Upper lobe of left lung (tissue), 6 donors: ENCODE measurements at places on chromosomes 16 and 17.
A peak's percentile ranks its signal among the peaks of the same experiment; 100 is the strongest.

GRCh38 chr16:54780266-54780665 lies 150.4 kb upstream of the IRX5 start:
- DNase-seq, result no peak

GRCh38 chr16:79932572-79932971 lies 332.0 kb upstream of the MAF start:
- DNase-seq, result no peak

GRCh38 chr17:81332914-81333528 lies 37.9 kb upstream of the SLC38A10 start:
- DNase-seq, result peak; percentile 75

GRCh38 chr17:55233840-55234239 lies 30.9 kb upstream of the HLF start:
- no peak for DNase-seq

GRCh38 chr16:14109782-14110727 lies 38.9 kb downstream of the MRTFB start:
- DNase-seq, result no peak

- DNase-seq, result no peak
Measured at GRCh38 chr17:70772761-70773160, 603.4 kb downstream of the KCNJ2 start.

DNA sequence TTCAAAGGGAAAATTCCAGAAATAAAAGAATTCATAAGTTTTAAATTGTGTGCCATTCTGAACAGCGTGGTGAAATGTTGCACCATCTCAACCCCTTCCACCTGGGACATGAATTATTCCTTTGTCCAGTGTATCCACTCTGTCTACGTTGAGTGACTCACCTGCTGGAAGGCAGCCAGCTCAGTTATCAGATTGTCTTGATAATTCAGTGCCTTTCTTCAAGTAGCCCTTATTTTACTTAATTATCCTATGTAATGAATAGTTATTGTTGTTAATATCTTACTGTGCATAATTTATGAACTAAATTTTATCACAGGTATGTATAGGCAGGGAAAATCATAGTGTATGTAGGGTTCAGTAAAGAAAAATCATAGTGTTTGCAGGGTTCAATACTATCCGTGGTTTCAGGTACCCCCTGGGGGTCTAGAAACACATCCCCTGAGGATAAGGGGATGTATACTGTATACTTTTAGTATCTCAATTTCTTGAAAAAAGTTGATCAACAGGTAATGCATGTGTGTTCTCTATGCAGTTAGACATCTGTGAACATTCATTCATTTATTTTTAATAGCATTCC lies 7.7 kb upstream of the PCTP start:
- peak; percentile 72 for DNase-seq

DNA sequence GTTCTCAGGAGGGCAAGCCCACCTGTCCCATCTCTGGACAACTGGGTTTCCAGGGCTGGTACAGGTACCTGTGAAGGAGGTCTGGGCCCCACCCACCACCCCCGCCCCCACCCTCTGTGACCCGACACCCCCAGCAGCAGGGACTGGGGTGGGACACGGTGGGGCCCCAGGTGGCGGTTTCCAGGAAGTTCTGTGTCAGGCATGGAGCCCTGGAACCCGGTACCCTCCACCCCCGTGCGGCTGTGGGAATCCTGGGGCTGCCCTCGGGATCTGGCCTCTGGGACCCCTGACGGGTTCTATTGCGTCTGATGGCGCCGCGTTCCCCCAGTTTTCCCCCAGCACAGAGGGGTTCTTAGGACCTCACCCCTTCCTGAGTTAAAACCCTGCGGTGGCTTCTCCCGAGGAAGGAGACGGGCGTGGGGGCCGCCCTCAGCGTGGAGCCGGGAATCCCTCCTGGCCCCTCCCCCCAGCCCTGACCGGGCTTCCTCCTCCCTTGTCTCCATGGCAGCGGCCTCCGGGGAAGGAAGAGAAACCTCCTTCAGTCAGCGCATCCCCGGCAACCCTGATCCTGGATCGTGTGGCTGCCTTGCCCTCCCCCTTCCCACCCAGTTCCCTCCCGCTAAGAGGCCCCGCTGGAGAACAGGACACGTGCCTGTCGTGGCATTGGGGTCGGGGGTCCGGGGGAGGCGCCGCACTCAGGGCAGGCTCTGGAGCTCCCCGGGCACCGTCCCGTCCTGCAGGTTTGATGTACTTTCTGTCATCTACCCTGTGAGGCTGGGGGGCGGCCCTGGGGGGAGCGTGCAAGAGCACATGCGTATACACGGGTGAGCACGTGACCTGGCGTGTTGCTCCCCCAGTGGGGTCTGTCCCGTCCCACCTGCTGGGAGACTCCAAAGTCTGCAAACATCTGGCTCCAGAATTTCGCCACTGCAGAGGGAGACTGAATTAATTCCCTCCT lies 30.3 kb downstream of the CACNA1H start:
- DNase-seq, result no peak

DNA sequence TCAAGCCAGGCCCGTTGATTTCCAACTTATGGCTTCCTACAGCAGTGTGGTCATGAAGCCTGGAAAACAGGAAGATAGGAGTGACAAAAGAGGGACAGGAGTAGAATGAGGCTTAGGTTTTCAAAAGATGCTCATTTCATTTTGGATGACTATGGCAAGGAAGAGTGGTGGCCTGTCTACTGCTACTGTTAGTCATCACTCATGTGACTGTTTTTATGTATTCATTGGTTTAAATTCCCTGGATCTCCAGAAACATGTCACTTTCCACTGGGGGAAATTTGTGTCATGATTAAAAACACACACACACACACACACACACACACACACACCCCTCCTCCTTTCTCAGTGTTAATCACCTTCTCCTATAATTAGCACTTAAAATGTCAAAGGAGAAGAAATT lies 1.1 kb upstream of the CYLD start:
- no peak for DNase-seq

- no peak for DNase-seq
Measured at GRCh38 chr17:29420128-29420527, 30.0 kb downstream of the TAOK1 start.

- peak; percentile 88 for DNase-seq
Measured at GRCh38 chr17:5097101-5097834, 14.4 kb downstream of the ZNF232 start.

DNA sequence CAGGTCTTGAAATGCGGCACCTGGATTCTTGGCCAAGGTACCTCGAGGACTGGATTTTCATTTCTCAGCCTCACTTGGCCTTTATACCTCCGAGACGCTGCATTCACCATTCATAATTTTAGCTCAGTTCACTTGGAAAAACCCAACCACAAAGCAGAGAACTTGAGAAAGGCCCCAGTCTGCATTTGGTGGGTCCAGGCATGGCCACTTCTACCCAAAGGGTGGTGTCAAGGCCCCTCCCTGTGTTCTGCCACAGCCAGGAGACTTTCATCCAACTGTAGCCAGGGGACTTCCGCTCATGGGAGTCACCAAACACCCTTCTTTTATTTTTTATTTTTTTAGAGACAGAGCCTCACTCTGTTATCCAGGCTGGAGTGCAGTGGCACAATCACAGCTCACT lies 14.7 kb upstream of the TVP23A start:
- no peak for DNase-seq

GRCh38 chr17:38751808-38752307 lies 683 bp upstream of the PSMB3 start:
- DNase-seq, result peak; percentile 91

DNA sequence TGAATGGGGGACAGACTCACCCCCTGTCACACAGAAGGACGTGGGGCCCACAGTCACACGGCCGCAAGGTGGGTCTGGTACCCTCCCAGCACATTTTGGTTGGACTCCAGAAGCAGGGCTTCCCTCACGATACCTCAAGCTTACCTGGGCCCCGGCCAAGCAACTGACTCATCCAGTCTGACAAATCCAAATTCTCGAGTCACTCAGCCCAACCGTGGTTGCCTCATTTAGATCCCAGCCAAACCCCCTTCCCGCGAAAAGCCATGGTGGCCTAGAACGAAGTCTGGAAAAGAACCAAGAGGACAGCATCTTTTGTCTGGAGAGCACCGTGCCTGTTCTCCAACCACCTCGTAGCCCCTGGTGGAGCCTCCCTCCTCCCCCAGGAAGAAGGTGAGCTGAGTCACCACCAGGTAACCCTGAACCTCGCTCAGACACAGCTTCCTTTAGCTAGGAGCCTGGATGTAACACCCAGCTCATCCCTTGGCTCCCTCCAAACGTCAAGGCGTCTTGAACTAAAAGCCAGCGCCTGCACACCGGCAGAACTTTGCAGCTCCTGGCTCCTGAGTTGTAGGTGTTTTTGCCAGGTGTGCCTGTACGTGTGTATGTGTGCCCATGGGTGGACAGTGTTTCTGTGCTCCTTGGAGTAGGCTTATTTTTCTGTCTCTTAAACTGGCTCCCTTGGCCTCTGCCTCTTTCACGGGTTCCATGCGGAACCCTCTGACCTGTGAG lies 78.9 kb downstream of the CMIP start:
- DNase-seq, result no peak

DNA sequence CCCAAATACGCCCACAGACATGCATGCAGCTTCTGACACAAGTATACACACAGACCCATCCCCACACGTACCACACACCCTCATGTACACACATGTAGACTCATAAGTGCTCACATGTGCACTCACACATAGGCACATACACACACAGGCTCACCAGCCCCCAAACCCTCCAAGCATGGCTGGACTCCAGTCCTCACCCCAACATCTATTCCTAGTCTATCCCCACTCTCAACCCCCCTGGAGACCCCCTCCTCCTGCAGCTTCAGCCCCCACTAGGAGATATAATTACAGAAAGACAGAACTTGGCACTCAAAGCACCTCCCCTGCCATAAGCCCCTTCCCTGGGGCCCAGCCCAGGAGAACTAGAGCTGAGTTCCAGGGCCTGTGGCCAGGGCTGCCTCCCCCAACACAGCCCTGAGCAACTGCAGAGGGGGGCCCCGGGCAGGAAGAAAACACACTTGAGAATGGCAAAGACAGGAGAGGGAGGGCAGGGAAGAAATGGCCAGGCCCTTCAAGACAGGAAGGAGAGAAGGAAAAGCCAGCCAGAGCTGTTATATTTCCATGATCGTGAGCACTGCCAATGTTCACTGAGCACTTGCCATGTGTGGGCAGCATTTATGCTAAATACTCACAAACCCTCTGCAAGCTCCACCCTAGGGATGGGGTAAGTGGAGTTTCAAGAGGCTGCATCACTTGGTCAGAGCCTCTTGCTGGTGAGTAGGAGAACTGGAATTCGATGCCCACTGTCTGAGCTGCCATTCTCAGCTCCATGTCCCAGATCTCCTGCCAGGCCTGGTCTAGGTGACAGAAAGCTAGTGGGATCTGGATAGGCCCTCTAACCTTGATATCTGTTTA lies 224.5 kb downstream of the ZNF423 start:
- no peak for DNase-seq

DNA sequence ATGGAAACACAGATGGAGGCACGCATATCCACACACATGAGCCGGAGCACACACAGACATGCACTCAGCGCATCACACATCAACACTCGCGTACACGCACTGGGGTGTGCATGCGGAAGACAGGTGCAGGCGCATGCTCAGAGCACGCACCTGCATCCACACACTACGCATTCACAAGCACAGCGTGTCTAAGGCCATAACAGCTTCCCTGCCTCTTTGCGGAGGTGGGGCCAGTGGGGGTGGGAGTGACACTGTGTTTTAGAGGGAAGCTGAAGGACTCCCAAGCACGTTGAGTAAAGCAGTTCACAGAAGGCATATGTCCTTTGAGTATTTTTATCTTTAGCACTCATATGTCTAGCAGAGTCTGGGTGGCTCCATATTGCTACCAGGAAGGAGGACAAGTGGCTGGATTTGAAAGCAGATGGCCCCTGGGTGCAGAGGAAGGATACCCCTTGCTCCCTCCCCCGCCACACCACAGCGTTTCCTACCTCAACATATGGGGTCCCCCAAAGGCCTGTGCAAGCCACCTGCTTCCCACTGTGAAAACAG lies 68.6 kb upstream of the TOB1 start:
- no peak for DNase-seq

DNA sequence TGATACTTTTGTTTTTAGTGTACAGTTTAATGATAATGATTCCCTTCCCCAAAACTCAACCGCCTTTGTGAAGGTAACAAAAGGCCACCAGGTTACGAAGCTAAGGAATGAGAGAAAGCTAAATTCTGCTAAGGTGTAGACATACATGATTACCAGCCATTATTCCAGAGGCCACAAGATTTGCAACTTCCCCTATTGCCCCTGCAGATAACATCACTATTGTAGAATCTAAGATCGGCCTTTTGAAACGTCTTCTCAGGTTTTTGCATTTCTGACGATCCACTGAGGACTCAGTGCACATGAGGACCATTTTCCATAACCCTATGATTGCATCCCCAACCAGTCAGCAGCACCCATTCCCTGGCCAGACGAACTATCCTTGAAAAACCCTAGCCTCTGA lies 33.9 kb upstream of the SNN start:
- no peak for DNase-seq

GRCh38 chr16:54453871-54454270 lies 167.3 kb upstream of the IRX3 start:
- no peak for DNase-seq

GRCh38 chr17:69709441-69709840 lies 294.9 kb downstream of the MAP2K6 start:
- DNase-seq, result no peak

DNA sequence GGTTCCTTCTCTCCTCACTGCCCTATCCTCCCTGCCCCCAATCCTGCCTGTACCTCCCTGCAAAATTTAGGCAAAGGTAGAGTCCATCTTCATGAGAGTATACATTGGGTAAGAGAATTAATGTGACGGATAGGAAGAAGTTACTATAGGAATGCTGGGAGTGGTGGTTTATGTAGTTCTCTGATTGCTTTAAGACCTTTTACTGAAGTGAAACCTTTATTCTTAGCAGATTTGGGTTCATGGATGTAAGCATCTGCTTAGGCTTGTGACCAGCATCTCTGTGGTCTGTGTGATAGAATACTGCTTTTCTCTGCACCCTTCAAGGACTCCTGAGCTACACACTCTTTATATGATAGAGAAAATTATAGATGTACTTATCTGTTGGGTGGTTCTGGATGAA lies 127.3 kb downstream of the PRKCA start:
- no peak for DNase-seq

GRCh38 chr17:80195671-80196529 lies 24.2 kb downstream of the SGSH start:
- no peak for DNase-seq

- no peak for DNase-seq
Measured at GRCh38 chr16:22210854-22211253, 4.8 kb downstream of the EEF2K start.

DNA sequence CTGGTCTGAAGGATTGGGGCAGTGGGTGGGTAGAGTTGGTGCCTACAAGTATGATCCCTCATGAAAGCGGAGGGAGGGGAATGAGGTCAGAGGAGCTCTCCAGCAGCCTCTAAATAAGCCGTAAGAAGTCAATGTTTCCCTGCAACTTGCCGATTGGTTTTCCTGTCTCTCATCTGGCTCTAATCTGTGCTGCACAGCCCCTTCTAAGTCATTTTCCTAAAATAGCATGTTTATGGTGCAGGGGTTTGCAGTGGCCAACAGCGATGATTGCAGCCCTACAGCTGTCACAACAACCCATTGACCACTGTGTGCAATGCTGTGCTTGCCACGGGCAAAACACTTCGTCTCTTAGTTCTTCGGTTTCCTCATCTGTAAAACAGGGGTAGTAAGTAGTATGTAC lies 189.2 kb downstream of the PRKCB start:
- no peak for DNase-seq

GRCh38 chr16:11168386-11169051 lies 87.5 kb downstream of the SOCS1 start:
- DNase-seq, result no peak
